ENCODE measurements at places on chromosomes 7 and 10.

GRCh38 chr7:40760293-40760964, 625.6 kb downstream of the SUGCT start:
- no peak overlapping the region for H3K27ac ChIP-seq
- no peak overlapping the region for H3K4me3 ChIP-seq
- no peak for DNase-seq
- H3K4me1 ChIP-seq, result peaks cover 15% of the 10 kb centered on the region

DNA sequence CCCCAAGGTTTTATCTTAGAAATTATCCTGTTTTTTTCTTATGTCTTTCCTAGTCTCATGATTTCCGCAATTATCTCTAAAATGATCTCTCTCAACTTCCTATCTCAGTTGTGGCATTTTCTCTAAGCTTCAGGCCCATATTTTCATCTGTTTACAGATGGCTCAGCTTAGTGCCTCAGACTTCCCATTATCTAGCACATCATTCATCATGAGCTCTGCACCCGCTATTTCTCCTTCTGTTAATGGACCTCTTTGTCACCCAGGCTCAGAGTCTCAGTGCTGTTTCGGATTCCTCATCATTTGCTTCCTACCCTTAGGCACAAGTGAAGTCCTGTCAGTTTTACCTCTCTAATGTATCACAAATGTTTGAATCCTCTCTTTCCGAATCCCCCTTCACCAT, 84.1 kb downstream of the BMPR1A start:
- no peak overlapping the region for H3K27ac ChIP-seq
- H3K27me3 ChIP-seq, result no peaks in the 10 kb centered on the region
- no peak overlapping the region for H3K4me3 ChIP-seq
- DNase-seq, result no peak
- H3K4me1 ChIP-seq, result peaks cover 11% of the 10 kb centered on the region

- peak overlapping the region; percentile 79 for H3K27ac ChIP-seq
- no peak for DNase-seq
- H3K27me3 ChIP-seq, result peaks cover 5% of the 10 kb centered on the region
- H3K4me1 ChIP-seq, result peaks cover 9% of the 10 kb centered on the region
- no peak overlapping the region for H3K4me3 ChIP-seq
These were observed 61.5 kb upstream of the NANOS1 start for GRCh38 chr10:118968060-118968459.

DNA sequence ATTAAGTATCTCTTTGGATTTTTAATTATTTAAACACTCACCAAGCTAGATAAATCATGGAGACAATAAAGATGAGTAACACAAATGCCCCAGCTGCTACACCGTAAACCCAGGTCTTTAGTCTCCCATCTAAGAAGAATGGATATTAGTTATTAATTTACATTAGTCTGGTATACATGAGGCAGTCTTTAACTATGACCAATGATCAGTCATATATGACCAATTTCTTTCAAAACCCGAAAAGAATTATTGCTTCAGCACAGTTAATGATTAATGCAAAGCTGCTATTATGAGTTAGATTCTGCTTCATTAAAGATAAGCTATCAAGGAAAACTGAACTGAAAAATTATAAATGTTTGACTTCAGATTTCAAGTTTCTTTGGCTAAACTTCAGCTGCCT, 402.9 kb downstream of the PHF14 start:
- no peaks in the 10 kb centered on the region for H3K27me3 ChIP-seq
- no peaks in the 10 kb centered on the region for H3K4me1 ChIP-seq
- H3K27ac ChIP-seq, result no peak overlapping the region
- H3K4me3 ChIP-seq, result no peak overlapping the region

- no peak overlapping the region for H3K27ac ChIP-seq
- H3K36me3 ChIP-seq, result no peaks in the 10 kb centered on the region
- no peaks in the 10 kb centered on the region for H3K27me3 ChIP-seq
These were observed 9.8 kb upstream of the PNLIPRP3 start for GRCh38 chr10:116417821-116418220.

- no peak overlapping the region for H3K4me3 ChIP-seq
- no peaks in the 10 kb centered on the region for H3K36me3 ChIP-seq
- H3K4me1 ChIP-seq, result peaks cover 7% of the 10 kb centered on the region
- H3K27me3 ChIP-seq, result peaks cover 26% of the 10 kb centered on the region
- DNase-seq, result peak; percentile 60
These were observed 19.8 kb downstream of the RGR start for GRCh38 chr10:84264611-84265141.

DNA sequence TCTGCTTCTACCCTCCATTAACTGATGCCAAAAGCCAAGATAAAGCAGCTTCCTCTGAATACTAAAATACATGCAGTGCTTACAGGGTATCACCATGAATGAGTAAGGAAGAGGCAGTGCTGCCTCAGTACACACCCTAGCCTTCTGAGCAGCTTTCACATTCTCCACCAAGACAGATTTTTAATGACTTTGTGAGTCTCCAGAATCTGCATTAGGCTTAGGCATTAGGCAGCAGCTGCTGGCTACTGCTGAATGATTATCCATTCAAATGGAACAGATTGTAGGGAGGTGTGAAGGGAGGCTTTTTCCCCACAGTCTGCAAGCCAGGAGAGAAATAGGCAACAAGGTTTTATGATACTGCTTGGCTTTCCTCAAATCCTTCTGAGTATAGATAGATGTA, 1226.7 kb upstream of the LRRN3 start:
- H3K4me1 ChIP-seq, result peaks cover 3% of the 10 kb centered on the region
- DNase-seq, result no peak
- H3K4me3 ChIP-seq, result no peak overlapping the region
- no peaks in the 10 kb centered on the region for H3K27me3 ChIP-seq
- H3K27ac ChIP-seq, result no peak overlapping the region
- peaks cover 1% of the 10 kb centered on the region for H3K36me3 ChIP-seq

DNA sequence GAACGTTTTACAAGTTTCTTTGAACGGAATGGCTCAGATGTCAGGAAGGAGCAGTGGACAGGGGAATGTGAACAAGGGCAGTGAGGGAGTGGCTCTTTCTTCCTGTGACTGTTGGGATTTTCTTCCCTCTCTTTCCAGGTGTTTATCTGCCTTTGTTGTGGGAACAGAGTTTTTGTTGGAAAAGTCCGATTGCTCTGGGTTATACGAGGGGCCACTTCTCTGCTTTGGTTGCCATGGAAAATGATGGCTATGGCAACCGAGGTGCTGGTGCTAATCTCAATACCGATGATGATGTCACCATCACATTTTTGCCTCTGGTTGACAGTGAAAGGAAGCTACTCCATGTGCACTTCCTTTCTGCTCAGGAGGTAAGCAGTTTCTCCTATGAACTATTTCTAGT, 41.4 kb downstream of the ZRANB1 start:
- no peak overlapping the region for H3K4me3 ChIP-seq
- peaks cover 35% of the 10 kb centered on the region for H3K36me3 ChIP-seq
- no peak for DNase-seq
- no peaks in the 10 kb centered on the region for H3K27me3 ChIP-seq
- peaks cover 9% of the 10 kb centered on the region for H3K4me1 ChIP-seq
- H3K27ac ChIP-seq, result peak overlapping the region; percentile 34

- H3K36me3 ChIP-seq, result no peaks in the 10 kb centered on the region
- peaks cover 3% of the 10 kb centered on the region for H3K4me1 ChIP-seq
- H3K27me3 ChIP-seq, result peaks cover 21% of the 10 kb centered on the region
- no peak overlapping the region for H3K4me3 ChIP-seq
- DNase-seq, result no peak
- no peak overlapping the region for H3K27ac ChIP-seq
These were observed 52.7 kb upstream of the INPP5A start for GRCh38 chr10:132484922-132485321.

DNA sequence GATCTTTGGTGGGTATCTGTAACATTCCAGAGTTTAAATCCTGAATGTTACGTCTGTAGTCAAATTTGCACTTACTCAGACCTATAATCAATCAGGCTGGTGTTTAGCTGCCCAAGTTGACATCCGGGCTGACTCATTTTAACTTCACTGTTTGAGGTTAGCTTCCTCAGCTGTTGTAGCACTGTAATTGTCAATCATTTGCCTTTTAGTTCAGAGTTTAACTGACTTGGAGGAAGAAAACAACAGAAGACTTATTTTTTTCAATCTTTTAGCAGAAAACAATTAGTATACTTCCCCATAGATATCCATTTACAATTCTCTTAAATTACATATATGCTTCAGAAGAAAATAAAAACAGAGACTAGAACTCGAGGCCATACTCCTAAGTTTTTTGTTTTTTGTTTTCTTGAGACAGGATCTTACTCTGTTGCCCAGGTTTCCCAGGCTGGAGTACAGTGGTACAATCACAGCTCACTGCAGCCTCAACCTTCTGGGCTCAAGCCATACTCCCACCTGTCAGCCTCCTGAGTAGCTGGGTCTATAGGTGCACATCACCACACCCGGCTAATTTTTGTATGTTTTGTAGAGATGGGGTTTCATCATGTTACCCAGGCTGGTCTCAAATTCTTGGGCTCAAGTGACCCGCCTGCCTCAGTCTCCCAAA, 38.5 kb upstream of the LRRC17 start:
- H3K4me1 ChIP-seq, result peaks cover 10% of the 10 kb centered on the region
- no peak for DNase-seq

- no peaks in the 10 kb centered on the region for H3K36me3 ChIP-seq
- DNase-seq, result peak; percentile 77
- H3K27ac ChIP-seq, result no peak overlapping the region
- no peak overlapping the region for H3K4me3 ChIP-seq
- no peaks in the 10 kb centered on the region for H3K4me1 ChIP-seq
- peaks cover 54% of the 10 kb centered on the region for H3K27me3 ChIP-seq
These were observed 10.2 kb upstream of the GDF2 start for GRCh38 chr10:47311932-47312662.

DNA sequence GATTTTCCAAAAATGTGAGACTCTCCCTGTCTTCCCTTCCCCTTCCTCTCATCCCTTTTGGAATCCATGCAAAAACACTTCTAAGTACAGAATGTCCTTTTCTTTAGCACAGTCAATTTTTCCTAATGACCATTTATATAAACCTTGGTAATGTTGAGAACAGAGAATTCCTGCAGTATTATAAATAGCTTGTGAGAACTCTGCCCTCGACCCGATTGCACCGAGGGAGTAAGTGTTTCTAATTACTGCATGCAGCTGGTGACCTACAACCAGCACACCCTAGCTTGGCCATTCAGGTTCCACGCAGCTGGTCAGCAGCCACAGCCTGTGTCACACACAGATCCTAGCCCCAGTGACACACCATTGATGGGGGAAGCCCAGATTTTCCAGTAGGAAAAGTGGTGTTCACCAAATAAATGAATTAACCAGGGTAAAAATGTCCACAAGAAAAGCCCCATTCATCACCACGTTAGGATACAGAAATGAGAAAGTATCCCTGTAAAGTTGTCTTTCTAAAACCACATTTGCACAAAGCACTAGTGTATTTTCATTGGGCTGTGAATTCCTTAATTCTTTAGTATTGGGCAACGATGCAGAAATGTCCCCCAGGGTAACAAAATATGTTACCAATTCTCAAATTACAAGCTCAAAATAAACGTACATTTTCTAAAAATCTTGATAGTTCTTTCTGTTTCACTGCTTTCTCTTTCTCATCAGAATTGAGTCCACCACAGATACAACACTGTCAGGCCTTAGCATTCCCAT, 499.0 kb upstream of the KLF6 start:
- H3K27ac ChIP-seq, result no peak overlapping the region
- no peak overlapping the region for H3K4me3 ChIP-seq
- peaks cover 20% of the 10 kb centered on the region for H3K4me1 ChIP-seq
- no peaks in the 10 kb centered on the region for H3K36me3 ChIP-seq

- DNase-seq, result no peak
- no peaks in the 10 kb centered on the region for H3K4me1 ChIP-seq
- no peak overlapping the region for H3K27ac ChIP-seq
- no peak overlapping the region for H3K4me3 ChIP-seq
These were observed 150.7 kb downstream of the KMT2E start for GRCh38 chr7:105164751-105165150.

DNA sequence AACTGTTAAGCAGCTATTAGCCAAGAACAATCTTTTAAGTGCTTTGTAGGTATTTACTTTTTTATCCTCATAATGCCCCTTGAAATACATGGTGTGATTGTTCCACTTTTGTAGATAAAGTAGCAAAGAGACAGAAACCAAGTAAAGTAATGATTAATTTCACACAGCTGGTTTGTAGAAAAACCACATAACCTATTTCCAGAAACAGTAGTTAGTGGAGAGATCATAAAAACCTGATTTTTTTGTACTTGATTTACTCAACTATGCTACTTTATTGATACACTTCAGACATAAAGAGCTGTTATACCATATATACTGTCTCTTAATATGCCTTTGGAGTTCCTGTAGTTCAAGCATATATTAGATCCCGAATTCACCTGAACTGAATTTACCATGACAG, 118.4 kb downstream of the SEMA3A start:
- no peak overlapping the region for H3K27ac ChIP-seq
- no peak for DNase-seq
- H3K4me3 ChIP-seq, result no peak overlapping the region
- no peaks in the 10 kb centered on the region for H3K36me3 ChIP-seq
- peaks cover 1% of the 10 kb centered on the region for H3K4me1 ChIP-seq
- no peaks in the 10 kb centered on the region for H3K27me3 ChIP-seq

DNA sequence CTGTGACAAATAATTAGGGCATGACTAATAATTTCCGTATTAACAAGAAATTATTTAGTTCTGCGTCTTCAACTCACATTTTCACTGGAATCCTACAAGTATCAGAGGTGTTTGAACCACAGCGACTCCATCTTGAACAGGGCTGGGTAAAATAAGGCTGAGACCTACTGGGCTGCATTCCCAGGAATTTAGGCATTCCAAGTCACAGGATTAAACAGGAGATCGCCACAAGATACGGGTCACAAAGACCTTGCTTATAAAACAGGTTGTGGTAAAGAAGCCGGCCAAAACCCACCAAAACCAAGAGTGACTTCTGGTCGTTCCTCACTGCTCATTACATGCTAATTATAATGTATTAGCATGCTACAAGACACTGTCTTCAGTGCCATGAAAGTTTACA, 14.9 kb upstream of the LANCL2 start:
- H3K4me1 ChIP-seq, result no peaks in the 10 kb centered on the region
- no peak for DNase-seq
- H3K36me3 ChIP-seq, result no peaks in the 10 kb centered on the region

GRCh38 chr7:137110091-137110509, 233.4 kb downstream of the PTN start:
- no peak for DNase-seq
- no peak overlapping the region for H3K27ac ChIP-seq
- H3K4me3 ChIP-seq, result no peak overlapping the region

- no peak for DNase-seq
- H3K27ac ChIP-seq, result no peak overlapping the region
- H3K36me3 ChIP-seq, result no peaks in the 10 kb centered on the region
- H3K4me1 ChIP-seq, result peaks cover 14% of the 10 kb centered on the region
These were observed 488.8 kb upstream of the ZMIZ1 start for GRCh38 chr10:78579995-78580394.

DNA sequence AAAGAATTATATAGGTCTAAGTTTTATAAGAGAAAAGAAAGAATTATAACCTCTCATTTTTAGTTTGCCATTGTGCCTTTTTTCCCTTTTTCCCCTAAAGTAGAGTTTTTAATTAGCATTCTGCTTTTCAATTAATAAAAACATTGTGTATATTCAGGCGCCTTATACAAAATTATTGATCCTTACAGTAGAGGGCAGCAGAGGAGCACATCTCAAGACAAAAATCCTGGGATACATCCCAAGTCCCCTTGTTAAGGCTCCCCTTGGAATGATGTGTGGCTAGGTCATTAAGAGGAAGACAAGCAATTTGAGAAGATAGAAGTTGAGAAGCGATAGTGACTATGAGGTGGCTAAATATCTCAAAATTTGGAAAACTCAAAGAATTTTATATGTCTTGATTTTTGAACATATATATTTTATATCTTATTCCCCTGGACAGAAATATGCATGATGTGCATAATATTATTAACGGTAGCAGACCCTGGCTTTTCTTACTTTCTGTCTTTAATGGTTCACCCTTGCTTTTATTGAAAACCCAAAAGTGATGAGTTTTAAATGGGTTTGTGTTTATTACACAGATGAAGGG, 19.1 kb upstream of the TPK1 start:
- H3K27ac ChIP-seq, result no peak overlapping the region
- H3K27me3 ChIP-seq, result no peaks in the 10 kb centered on the region
- H3K4me1 ChIP-seq, result peaks cover 2% of the 10 kb centered on the region
- no peak overlapping the region for H3K4me3 ChIP-seq
- H3K36me3 ChIP-seq, result no peaks in the 10 kb centered on the region
- no peak for DNase-seq
